Left cardiac atrium (tissue), 4 donors: ENCODE measurements at places on chromosomes 6 and 20. TPM values are rescaled to one million over a fixed set of nuclear protein-coding genes. Genes with fewer than 3 reads are reported as not detected.

GRCh38 chr6:5590187-5590586, 328.9 kb downstream of the FARS2 start:
- peak; percentile 59 for DNase-seq

DNA sequence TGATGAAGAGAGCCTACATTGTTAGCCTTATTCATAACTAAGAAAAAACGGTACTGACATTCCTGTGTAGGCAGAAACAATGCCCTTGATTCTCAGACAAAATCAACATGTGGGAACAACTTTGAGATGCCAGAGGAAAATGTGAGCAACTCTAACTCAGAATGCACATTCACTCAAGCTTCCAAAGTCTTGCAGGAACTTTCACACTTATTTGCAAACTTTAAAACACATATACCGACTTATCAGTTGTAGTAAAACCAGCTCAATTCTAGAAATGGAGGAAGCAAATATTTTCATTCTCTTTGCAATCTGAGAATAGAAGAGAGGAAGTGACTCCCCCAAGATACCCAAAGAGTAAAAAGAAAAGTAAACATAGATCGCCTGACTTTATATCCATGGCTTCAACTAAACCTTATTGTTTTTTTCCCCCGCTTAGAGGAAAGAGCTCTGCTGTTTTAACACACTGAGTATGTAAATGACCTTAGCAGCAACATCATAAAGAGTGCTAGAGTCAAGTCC, 117.6 kb downstream of the EPB41L2 start:
- DNase-seq, result no peak

DNA sequence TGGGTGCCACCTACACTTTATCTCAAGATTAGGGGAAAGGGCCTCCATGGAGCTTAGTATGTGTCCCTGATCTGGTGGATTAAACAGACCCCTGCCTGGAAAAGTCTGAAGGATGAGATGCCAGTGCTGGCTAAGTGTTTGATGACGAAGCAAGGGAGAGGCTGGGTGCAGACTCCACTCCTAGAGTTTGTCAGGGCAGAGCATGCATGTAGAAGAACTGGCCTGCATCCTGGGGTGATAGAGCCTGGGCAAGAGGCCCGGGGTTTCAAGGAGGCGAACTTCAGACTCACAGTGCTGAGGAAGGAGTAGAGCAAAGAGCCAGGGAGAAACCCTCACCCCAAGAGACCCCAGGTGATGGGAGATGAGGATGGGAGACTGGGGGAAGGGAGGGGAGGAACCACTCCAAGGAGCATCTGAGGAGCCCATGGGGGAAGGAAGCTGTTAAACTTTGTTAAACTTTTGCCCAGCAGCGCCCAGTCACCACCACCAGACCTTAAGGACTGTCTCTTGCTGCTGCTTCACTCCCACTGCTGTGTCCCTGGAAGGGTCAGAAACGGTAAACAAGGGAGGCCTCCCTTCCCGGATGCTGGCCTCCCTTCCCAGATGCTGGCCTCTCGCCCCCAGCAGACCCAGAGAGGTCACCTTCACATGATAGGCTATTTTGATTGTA, 61.6 kb downstream of the RPRD1B start:
- DNase-seq, result no peak

- DNase-seq, result peak; percentile 92
These were observed 4.5 kb upstream of the TNXB start for GRCh38 chr6:32113386-32114352.

- DNase-seq, result peak; percentile 80
These were observed 52.7 kb downstream of the CDH22 start for GRCh38 chr20:46255440-46256104.

GRCh38 chr6:139982195-139982594, 607.7 kb upstream of the CITED2 start:
- DNase-seq, result no peak

Gene GPR31
- total RNA-seq, result not detected
